ENCODE measurements at places on chromosomes 11 and 22. TPM values are rescaled to one million over a fixed set of nuclear protein-coding genes. Genes with fewer than 3 reads are reported as not detected.

The KRTAP5-2 gene
- total RNA-seq, result not detected

The MFRP gene
- total RNA-seq, result not detected

The FBXO7 gene
- total RNA-seq, result 72.9 TPM

The MPPED2 gene
- total RNA-seq, result not detected

The RTN4R gene
- total RNA-seq, result 15.5 TPM

The ARFGAP2 gene
- 26.9 TPM for total RNA-seq

The C22orf31 gene
- total RNA-seq, result not detected

The CTTN gene
- total RNA-seq, result 225 TPM

The AGBL2 gene
- 1.0 TPM for total RNA-seq

The HSCB gene
- total RNA-seq, result 12.2 TPM

The SAMM50 gene
- total RNA-seq, result 42.0 TPM

The ST3GAL4 gene
- 32.1 TPM for total RNA-seq

The VEGFB gene
- total RNA-seq, result 46.9 TPM

The OR52E8 gene
- total RNA-seq, result not detected

The BBOX1 gene
- not detected for total RNA-seq

The SEPTIN5 gene
- 10.3 TPM for total RNA-seq

The ARHGAP20 gene
- not detected for total RNA-seq

The TUB gene
- total RNA-seq, result 6.7 TPM

The CHADL gene
- not detected for total RNA-seq

The NPTXR gene
- 7.9 TPM for total RNA-seq

The GGTLC3 gene
- total RNA-seq, result not detected

The UBQLNL gene
- not detected for total RNA-seq

The DENND6B gene
- total RNA-seq, result 3.6 TPM

The ZNF195 gene
- total RNA-seq, result 16.6 TPM

The CD44 gene
- total RNA-seq, result 741 TPM

The C1QTNF5 gene
- total RNA-seq, result not detected

The NADSYN1 gene
- total RNA-seq, result 42.4 TPM
